ENCODE measurements at places on chromosomes 5 and 9.

GRCh38 chr5:30765227-30765626 lies 428.3 kb upstream of the CDH6 start:
- DNase-seq, result no peak

DNA sequence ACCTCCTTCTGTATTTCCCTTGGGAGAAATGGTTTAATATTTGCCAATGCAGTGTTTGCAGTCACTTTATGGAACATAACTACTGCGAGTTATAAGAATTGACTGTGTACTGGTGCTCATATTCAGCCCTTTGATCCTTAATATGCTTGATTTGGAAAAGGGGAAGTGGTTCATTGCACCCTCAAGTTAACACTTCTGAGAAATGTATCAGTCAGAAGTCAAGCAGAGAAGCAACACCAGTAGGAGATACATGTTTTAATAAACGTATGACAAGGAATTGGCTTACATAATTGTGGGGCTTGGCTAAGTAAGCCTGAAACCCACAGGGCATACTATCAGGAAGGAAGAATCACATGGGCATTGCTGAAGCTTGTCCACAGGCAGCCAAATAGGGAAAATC lies 131.0 kb upstream of the SPRY4 start:
- DNase-seq, result no peak

DNA sequence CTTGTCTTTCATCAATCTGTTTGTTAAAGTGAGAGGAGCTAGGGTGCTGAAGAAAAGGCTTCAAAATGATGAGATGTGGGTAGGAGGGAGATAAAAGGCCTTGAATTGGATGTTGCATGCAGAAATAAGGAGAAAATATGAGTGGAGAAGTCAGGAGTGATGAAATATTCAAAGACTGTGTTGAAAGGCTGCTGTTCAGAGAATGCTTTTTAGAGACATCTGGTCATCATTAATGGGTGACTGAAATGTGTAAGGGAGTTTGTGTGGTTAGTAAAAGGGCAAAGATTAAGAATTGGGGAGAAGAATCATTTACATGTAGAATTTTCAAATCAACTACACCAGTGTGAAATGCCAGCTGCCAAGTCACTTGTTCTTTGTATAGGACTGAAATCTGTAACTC lies 383.9 kb downstream of the MAT2B start:
- DNase-seq, result no peak

DNA sequence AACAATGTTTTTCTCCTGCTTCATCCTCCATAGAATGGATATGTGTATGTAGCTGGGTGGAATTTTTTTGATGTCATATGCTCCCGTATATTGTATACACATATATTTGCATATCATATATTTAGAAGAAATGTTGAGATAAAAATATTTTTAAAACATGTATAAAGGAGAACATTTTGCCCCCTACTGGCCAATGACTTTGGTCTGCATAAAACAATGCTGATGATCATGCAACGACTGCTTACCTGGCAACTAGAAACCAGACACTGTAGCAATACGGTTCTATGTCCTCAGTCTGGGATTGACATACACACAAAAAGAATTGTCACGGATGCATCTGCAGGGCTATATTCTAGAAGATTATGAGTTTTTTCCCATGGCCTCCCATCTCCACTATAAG lies 503.6 kb downstream of the ELAVL2 start:
- no peak for DNase-seq

- no peak for DNase-seq
Measured at GRCh38 chr9:125284855-125285254, 23.2 kb downstream of the GAPVD1 start.

GRCh38 chr9:91840469-91840868 lies 109.6 kb downstream of the ROR2 start:
- no peak for DNase-seq

DNA sequence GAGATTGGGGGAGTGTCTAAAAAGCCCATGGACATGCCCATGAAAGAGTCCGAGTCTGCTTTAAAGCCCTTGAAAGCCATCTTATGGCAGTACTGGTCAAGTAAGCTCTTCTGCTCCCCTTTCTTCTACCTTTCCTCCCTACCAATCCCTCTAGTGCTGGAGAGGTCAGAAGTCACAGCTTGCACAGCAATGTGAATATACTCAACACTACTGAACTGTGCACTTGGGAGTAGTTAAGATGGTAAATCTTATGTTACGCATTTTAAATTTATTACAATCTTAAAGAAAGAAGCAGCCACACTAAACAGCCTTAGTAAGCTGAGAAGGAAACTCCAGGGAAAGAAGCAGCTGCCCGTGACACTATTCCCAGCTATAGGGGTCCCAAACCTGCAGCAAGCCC lies 12.3 kb upstream of the TRAF1 start:
- no peak for DNase-seq

DNA sequence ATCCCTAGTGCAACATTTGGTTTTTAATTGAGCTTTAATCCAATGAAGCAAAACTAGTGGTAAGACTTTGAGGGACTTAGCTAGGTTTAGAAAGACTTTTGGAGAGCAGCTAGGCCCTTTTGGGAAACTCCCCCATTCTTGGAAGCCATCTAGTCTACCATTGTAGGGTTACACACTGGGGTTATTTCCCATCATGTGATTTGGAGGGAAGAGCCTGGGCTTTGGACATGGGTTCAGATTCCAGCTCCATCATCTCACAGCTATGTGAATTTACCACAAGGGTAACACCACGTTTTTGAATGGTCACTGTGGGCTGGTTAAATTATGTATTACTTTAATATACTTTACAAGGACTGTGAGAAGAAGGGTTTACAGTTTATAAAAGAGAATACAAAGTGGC lies 18.3 kb upstream of the TNFSF15 start:
- no peak for DNase-seq

- DNase-seq, result no peak
Measured at GRCh38 chr5:89337-90286, 2.4 kb upstream of the PLEKHG4B start.

- no peak for DNase-seq
Measured at GRCh38 chr9:36039696-36040095, 3.0 kb downstream of the RECK start.

GRCh38 chr5:122940890-122941289 lies 95.5 kb downstream of the SNX24 start:
- DNase-seq, result no peak

- DNase-seq, result no peak
Measured at GRCh38 chr5:14895301-14895700, 23.7 kb upstream of the ANKH start.

GRCh38 chr9:109422641-109423040 lies 75.5 kb downstream of the PTPN3 start:
- DNase-seq, result no peak

DNA sequence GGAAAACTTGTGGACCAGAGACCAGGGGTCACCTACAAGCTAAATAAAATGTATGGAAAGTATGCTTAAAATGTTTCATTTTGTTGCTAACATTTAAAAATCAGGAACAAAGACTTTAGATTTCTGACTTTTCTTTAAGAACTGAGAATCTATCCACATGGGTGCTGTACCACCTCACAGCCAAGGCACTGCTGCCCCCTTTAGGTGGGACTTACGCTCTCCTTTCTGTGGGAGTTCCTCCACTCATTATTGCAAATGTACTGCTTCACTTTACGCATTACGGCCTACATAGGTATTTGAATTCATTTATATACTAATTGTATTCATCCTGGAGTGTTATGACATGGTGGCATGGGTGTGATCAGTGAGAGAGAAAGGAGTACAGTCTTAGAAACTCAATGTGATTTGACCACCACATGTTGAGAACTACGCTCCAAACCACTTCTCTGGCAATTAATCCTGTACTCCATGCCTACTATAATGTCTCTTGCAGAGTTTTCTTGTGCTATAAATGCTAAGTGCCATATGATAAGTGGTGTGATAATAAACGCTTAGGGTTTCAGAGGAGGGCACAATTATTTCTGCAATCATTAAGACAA lies 24.7 kb upstream of the CETN3 start:
- peak; percentile 55 for DNase-seq

DNA sequence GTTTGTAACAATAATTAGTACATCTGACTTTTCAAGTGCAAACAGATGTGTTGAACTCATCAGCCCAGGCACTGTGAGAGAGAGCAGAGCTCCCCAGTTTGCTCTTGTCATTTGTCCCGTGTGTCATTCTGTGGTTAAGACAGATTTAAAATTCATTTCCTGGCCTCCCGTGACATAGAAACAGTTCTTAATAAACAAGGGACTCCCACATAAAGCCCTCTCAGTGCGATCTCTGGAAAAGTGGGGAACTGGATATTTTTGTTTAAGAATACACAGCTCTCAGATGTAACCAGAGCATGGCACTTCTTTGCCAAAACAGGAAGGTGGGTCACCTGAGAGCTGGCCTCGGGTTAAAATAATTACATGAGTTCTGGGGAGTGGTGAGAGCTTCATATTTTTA lies 58.6 kb downstream of the PRKACG start:
- DNase-seq, result no peak

GRCh38 chr9:131668439-131669268 lies 71.2 kb downstream of the RAPGEF1 start:
- DNase-seq, result peak; percentile 86

DNA sequence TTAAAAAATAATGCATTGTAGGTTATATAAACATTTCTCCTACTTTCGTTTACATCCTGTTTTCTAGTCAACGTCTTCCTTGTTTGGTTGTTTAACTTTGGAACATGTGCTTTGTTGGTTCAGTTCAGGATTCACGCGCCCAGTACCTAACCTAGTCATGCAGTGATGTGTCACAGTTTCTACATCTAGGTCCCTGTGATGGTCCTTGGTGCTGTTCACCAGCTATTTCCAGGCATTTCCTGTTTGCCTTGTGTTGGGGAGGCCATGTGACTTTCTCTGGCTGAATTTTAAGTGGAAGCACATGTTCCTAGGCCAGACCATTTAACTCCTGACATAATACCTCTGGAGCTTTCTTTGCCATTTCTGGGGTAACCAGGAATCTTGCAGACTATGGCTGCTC lies 292.3 kb downstream of the SMARCA2 start:
- DNase-seq, result no peak

- DNase-seq, result no peak
Measured at GRCh38 chr5:173733021-173733420, 116.6 kb upstream of the BOD1 start.

- DNase-seq, result no peak
Measured at GRCh38 chr5:53319315-53319714, 161.1 kb upstream of the FST start.

- DNase-seq, result peak; percentile 19
Measured at GRCh38 chr5:81393783-81394718, at the start of gene ACOT12. TSS of gene ACOT12 (minus strand) at chr5:81394134. CDS start at chr5:81394114, 20 bp downstream.

DNA sequence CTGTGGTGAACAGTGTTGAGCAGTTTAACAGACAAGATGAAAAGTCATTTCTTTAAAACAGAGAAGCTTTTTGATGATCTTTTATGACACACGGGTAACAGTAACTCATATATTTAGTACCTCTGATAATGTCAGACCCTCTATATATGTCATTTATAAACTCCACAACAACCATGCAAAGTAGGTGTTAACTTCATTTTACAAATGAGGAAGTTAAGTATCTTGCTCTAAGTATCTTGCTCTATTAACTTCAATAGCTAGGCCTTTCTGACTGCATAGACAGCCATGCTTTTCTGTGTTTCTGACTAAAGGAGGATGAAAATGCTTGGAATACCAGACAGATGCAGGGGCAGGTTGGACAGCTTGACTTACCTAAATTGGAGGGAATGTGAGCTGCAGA lies 1.8 kb downstream of the NUDT2 start:
- DNase-seq, result no peak

- no peak for DNase-seq
Measured at GRCh38 chr9:134637241-134637640, 4.4 kb upstream of the COL5A1 start.

DNA sequence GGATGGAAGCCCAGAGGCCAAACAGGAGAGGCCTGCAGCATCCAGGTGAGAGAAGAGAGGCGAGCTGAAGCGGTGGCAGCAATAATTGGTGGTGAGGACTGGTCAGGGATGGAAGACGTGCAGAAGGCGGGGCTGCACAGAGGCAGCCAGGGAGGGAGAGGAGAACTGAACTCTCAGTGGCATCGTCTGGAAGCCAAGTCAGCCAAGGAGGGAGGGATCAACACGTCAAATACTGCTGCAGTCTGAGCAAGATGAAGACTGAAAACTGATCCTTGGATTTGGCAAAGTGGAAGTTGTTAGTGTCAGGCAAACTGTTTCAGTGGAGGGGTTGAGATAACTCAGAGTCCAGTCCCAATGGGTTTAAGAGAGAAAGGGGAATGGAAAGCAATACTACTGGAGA lies 145.4 kb downstream of the CDK5RAP2 start:
- DNase-seq, result no peak

GRCh38 chr5:169602535-169602934 lies 19.0 kb downstream of the SPDL1 start:
- DNase-seq, result no peak

- no peak for DNase-seq
Measured at GRCh38 chr5:2921651-2922050, 170.2 kb upstream of the IRX2 start.

DNA sequence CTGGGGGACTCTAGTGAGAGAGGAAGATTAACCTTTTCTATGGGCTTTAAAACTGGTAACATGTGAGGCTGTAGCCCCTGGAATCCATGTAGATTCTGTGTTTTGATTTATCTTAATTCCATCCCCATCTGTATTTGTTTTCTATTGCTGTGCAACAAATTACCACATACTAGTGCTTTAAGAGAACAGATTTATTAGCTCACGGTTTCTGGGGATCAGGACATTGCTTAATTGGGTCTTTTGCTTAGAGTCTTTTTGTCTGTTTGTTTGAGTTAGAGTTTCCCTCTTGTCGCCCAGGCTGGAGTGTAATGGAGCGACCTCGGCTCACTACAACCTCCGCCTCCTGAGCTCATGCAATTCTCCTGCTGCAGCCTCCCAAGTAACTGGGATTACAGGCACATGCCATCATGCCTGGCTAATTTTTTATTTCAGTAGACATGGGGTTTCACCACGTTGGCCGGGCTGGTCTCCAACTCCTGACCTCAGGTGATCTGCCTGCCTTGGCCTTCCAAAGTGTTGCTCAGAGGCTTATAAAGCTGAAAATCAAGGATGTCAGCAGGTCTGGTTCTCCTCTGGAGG lies 29.9 kb upstream of the GNA14 start:
- no peak for DNase-seq

GRCh38 chr9:117034866-117035265 lies 347.8 kb downstream of the TRIM32 start:
- DNase-seq, result no peak

DNA sequence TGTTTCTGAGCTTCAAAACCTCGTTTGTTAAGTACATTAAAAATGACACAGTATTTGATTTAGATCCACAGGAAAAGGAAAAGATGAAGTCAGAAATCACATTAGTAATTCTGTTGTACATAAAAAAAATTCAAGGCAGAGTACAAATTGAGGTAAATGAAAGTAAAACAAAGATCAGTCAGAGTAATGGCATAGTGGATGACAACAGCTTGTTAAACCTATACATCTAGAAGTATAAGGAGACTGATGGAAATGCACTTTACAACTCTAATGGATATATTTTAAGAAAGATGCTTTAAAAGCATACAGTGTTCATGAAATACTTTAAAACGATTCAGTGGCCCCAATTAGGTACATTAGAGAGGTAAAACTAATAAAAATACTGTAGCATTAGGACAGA lies 631.3 kb upstream of the SEMA6A start:
- no peak for DNase-seq

GRCh38 chr9:105244734-105245028 lies 230 bp downstream of the SLC44A1 start:
- DNase-seq, result no peak

All from activated T-cell treated with anti-CD3 and anti-CD28 coated beads, Interleukin-2, amount 50 U/mL, for 48 hours (primary cell).